ENCODE measurements at places on chromosomes 4 and X. TPM values are rescaled to one million over a fixed set of nuclear protein-coding genes. Genes with fewer than 3 reads are reported as not detected.

GRCh38 chr4:34633241-34633640 is 1611.1 kb downstream of the ARAP2 start:
- H3K27ac ChIP-seq: no peak overlapping the region
- H3K4me1 ChIP-seq: no peaks in the 10 kb centered on the region
- no peaks in the 10 kb centered on the region for H3K36me3 ChIP-seq
- no peaks in the 10 kb centered on the region for H3K27me3 ChIP-seq
- DNase-seq: no peak

- DNase-seq: no peak
- H3K27ac ChIP-seq: no peak overlapping the region
- H3K36me3 ChIP-seq: peaks cover 24% of the 10 kb centered on the region
- H3K4me3 ChIP-seq: no peak overlapping the region
- no peaks in the 10 kb centered on the region for H3K27me3 ChIP-seq
These were observed 7.8 kb downstream of the CASP3 start for GRCh38 chr4:184641451-184641850.

Gene F11
- not detected for total RNA-seq

Gene BMP15
- not detected for total RNA-seq

GRCh38 chr4:2063557-2064275 is 4.6 kb downstream of the NAT8L start:
- H3K4me1 ChIP-seq: no peaks in the 10 kb centered on the region
- H3K27me3 ChIP-seq: peaks cover 6% of the 10 kb centered on the region
- H3K27ac ChIP-seq: no peak overlapping the region
- no peaks in the 10 kb centered on the region for H3K36me3 ChIP-seq

DNA sequence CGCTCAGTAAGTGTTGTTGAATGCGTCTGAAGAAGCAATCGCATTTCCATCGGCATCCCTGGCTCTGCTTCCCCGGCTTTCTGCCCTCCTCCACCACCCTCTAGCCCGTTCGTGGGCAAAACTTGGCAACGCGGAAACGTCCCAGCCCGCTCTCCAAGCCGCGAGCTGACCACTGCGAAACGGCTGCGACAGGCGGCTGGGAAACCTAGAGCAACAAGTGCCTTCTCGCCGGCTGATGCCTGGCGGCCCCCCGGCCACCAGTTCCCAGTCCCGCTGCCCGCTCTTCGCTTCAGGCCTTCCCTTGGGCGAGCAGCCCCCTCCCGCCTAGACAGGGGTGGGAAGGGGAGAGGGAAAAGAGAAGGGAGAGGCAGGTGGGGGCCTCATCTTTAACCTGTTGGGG is 837 bp downstream of the CITED1 start:
- H3K27me3 ChIP-seq: peaks cover 26% of the 10 kb centered on the region
- no peaks in the 10 kb centered on the region for H3K36me3 ChIP-seq
- H3K27ac ChIP-seq: no peak overlapping the region
- no peaks in the 10 kb centered on the region for H3K4me1 ChIP-seq
- DNase-seq: peak; percentile 20

DNA sequence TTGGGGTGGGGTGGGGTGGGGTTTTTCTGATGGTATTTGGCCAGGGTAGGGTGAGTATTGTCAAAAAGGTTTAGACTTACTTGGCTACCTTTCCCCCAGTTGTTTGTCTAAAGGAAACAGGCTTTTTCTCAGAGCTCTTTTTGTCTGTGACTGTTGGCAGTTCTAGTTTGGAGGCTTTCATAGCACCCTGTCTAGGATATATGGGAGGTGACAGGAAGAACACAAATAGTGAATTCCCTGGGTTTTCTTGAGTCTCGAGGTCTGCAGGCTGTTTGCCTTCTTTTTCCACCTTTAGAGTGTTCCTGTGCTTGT is 13.5 kb downstream of the RPS6KA3 start:
- H3K4me3 ChIP-seq: no peak overlapping the region
- no peak for DNase-seq
- no peaks in the 10 kb centered on the region for H3K27me3 ChIP-seq
- no peak overlapping the region for H3K27ac ChIP-seq

Gene NEXMIF
- total RNA-seq: not detected

Gene TET2
- 5.6 TPM for total RNA-seq

Gene PPP1R3F
- total RNA-seq: 6.2 TPM

- H3K4me3 ChIP-seq: no peak overlapping the region
- DNase-seq: no peak
- H3K4me1 ChIP-seq: no peaks in the 10 kb centered on the region
- no peaks in the 10 kb centered on the region for H3K27me3 ChIP-seq
These were observed 55.9 kb upstream of the GABRA2 start for GRCh38 chr4:46445710-46446314.

DNA sequence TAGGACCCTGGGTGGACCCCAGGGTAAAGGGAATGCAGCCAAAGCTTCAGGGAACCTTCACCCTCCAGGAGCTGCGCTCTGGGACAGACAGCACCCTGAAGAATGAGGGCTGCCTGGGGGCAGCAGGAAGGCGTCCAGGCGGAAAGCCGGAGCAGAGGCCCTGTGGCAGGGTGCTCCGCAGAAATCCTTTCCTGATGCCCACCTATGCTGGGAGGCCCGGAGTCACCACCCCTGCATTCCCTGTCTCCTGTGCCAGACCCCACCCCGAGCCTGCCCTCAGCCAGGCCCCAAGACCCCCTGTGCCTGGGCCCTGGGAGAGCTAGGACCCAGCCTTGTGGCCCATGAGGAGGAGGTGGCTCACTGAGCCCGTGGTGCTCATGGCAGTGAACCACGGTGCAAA is 1.3 kb upstream of the DGKQ start:
- no peaks in the 10 kb centered on the region for H3K27me3 ChIP-seq
- peaks cover 13% of the 10 kb centered on the region for H3K4me1 ChIP-seq
- H3K36me3 ChIP-seq: no peaks in the 10 kb centered on the region
- no peak overlapping the region for H3K4me3 ChIP-seq

DNA sequence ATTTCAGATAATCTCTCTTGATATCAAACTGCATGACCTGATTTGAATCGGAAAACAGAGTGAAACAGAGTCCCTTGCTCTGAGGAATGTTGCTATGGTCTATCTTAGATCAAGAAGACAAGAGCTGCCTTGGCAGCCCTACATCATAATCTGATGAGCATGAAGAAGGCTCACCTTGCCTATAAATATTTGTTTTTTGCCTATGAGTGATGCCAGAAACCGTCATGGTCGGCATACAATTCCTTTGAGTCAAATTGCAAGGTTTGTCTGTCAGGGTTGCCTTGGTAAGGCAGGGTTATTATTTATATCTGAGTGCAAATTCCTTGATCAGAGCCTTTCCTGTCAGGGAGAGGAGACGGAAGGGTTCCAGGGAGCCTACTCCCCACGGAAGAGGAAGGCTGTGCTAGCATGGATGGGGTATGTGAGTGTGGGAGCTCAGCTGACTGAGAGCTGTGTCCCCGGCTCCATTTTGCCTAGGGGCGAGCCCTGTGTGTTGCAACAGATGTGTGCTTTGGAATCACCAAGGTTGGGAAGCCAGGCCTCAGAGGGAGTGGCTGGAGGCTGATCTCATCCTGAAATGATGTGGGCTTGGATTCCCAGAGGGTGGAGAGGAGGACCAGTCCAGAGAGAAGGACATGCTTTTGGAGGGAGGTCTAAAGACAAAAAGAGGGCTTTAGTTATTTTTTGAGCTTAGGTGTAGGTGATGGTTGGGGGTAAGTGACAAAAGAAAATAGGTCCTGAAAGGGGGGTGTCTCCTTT is 43.6 kb downstream of the RTL9 start:
- peak overlapping the region; percentile 94 for H3K27ac ChIP-seq
- no peaks in the 10 kb centered on the region for H3K36me3 ChIP-seq
- peak; percentile 86 for DNase-seq
- H3K4me3 ChIP-seq: no peak overlapping the region
- H3K27me3 ChIP-seq: no peaks in the 10 kb centered on the region

GRCh38 chr4:148023512-148024181 is 291.8 kb downstream of the ARHGAP10 start:
- DNase-seq: peak; percentile 61
- no peaks in the 10 kb centered on the region for H3K27me3 ChIP-seq

Gene CSAG3
- not detected for total RNA-seq

GRCh38 chrX:101190736-101191135 is 28.9 kb upstream of the DRP2 start:
- DNase-seq: no peak
- no peaks in the 10 kb centered on the region for H3K4me1 ChIP-seq
- no peaks in the 10 kb centered on the region for H3K27me3 ChIP-seq
- no peaks in the 10 kb centered on the region for H3K36me3 ChIP-seq

Data from GM23248 (cell line).